ENCODE measurements at places on chromosomes 3 and 15.

DNA sequence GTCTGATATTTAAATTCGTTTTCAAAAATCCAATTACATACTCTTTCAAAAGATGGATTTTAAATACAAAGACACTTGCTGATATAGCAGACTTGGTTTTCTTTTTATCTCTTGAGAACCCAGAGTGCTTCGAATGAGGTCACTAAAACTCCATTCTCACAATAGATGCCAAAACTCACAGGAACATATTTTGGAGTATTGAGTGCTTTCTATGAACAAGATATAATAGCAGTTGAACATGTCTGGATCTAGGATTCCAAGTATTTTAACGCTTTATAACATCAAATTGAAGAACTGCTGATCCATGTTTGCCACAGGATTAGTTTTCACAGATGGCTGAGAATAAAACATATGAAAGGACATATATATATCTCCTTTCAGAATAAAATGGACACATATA, 113.2 kb downstream of the SAMMSON start:
- no peak for DNase-seq

GRCh38 chr3:49519296-49519695, 35.0 kb upstream of the BSN start:
- DNase-seq, result no peak

DNA sequence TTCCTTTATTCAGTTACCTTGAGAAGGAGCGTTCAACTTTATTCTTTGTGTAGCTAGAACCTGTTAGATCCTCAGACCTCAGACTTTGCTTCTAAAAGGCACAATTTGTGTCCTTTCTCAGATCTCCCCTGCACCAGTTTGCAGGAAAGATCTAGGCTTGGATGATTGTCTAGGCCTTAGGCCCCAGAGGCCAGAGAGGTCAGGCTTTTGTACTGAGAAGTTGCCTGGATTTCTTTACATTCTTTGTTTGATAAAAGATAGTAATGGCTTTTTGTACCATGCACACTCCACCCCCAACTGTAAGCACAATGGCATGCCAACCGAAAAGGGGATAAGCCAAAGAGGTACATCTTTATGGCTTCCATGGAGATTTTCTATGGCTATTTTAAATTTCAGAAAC, 719.6 kb upstream of the NR2F2 start:
- no peak for DNase-seq

GRCh38 chr15:99167201-99167600, 62.3 kb downstream of the SYNM start:
- DNase-seq, result no peak
